ENCODE measurements at places on chromosomes 13 and 19.

DNA sequence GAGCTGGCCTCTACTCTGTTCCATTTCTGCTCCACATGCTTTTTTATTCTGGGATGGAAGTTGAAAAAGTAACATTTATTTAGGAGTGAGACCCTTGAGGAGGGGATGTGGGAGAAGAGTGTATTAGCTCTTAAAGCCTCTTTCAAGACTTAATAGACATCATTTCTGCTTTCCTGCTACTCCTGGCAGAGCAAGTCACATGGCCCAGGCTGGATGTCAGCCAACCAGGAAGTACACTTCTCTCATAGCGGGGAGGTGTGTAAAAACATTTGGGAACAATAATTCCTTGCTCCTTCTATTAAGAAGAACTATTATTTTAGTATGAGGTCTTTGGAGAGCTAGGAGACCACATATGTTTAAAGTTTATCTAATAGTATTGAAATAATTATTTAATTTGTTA, 40.6 kb upstream of the FAM216B start:
- DNase-seq, result no peak

DNA sequence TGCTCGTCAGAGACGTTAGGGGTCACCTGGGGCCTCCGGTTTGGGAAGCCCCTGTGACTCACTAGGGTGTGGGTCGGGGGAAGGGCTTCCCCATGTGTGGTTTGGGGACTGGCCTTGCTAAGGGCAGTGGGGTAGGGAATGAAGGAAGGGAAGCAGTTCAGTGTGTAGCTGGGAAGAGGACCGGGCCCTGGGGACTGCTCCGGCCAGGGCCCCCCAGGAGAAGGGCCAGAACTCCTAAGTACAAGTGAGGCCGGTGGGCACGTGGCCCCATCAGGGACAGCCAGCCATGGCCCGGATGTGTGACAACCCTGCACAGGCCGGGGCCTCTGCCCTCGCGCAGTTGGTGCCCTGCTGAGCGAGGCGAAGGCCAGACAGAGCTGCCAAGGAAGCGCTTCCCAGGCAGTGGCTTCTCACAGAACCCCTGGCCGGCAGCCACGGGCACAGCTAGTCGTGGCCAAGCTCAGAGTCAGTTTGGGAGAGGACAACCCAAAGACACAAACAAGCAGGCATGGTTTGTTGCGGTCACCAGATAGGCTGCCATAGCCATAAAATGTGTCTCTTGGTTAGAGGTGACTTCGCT, 25.7 kb downstream of the TEX29 start:
- DNase-seq, result no peak

GRCh38 chr13:30572859-30573275, 44.9 kb upstream of the USPL1 start:
- DNase-seq, result peak; percentile 66

DNA sequence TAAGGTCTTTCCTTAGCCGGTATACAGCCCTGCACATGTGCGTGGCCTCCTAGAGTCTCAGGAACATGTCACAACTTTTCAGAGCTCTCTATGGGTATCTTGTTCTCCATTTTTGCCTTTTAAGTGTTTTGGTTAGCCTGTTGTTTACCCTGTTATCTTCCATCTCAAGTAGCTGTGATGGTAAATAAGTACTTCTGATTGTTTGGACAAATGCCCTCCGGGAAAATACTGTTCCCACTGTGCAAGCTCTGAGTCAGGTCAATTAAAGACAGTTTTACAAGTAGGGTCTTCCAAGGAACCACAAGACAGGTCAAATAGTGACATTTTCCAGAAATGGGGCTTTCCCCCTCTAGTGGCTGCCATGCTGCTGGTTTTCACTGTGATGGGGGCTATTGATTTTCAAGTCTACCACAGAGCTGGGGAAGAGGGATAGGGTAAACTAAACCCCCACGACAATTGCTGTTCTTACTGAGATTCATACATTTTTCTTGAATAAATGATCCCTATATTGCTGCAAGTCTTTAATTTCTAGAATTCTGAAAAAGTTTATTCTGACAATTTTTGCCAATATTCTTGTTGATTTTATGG, 109.5 kb downstream of the TM9SF2 start:
- peak; percentile 37 for DNase-seq

GRCh38 chr13:100506600-100507422, 81.8 kb downstream of the GGACT start:
- no peak for DNase-seq

DNA sequence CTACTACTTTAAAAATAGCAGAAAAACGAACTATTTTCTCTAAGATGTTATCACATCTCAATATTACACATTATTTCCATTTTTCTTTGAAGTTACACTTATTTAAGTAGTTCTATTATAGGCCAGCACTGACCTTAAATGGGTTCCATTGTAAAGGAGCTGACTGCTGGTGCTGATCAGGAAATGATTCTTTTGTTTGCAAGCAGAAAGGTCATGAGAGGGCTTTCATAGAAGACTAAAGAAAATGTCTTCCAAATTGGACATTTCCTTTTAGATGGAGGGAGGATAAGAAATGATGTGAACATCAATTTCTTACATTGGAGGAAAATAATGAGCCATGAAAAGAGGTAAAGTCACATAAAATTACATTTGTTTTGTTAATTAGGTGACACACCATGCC, 96.2 kb downstream of the SUCLA2 start:
- no peak for DNase-seq

- DNase-seq, result peak; percentile 54
These were observed 16.1 kb downstream of the LGALS16 start for GRCh38 chr19:39671739-39672363.

Data from EH (cell line).